ENCODE measurements at places on chromosomes 1 and 21.

DNA sequence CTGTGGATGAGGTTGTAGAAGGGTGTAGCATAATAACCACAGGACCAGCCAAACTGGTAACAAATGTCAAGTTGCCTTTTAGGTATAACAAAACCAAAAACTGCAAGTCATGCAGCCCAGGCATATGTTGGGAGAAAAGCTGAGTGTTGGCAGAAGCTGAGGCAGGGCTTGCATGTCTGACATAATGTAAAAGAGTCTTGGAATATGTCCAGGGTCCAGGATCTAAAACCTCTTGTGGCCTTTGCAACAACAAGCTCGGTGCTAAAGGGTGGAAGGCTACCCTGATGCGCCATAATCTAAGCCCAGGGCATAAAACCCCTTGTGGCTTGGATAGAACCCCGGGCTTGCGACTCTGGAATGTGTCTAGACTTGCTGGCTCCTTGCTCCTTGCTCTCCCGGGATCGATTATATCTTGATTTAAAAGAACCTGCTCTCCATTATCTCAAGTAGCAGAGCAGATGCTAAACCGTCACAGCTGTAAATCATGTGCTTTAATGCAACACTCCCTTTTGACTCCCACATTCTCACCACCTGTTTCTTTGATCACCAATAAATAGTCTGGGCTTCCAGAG, 26.5 kb upstream of the SLC35A3 start:
- DNase-seq, result no peak

DNA sequence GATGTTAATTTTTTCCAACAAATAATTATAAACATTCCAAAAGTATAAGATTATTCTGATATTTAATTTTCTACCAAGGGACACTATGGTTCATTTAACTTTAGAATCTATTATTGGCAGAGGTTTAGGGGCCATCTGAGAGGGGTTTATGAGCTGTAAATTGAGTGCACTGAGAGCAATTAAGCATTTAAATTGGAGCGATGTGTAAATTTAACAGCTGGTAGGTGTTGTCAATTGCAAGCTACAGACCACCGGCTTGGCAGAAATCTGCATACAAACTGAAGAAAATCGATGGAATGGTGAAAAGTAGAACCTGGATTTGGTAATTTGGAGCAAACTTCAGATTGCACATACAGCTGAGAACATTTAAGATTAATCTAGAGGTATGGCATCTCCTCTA, 55.8 kb upstream of the MTF2 start:
- DNase-seq, result no peak

GRCh38 chr1:226921504-226921903, 18.6 kb upstream of the COQ8A start:
- no peak for DNase-seq

DNA sequence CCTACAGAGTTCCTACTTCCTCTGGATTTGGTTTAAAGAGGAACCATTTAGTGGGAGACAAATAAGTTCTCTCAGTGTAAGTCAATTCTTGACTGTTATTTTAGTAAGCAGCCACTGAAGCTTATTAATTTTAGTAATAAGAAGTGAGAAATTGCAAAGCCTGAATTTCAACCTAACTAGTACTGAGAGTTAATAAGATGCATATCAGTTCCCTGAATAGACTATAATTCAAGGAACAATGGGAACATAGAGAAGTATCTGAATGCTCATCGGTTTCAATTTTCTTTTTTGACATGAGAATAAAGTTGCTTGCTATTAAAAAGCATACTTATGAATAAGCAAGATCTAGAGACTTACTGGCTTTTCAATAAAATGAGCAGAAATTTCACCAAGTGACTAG, 8.0 kb upstream of the PPT1 start:
- DNase-seq, result no peak

DNA sequence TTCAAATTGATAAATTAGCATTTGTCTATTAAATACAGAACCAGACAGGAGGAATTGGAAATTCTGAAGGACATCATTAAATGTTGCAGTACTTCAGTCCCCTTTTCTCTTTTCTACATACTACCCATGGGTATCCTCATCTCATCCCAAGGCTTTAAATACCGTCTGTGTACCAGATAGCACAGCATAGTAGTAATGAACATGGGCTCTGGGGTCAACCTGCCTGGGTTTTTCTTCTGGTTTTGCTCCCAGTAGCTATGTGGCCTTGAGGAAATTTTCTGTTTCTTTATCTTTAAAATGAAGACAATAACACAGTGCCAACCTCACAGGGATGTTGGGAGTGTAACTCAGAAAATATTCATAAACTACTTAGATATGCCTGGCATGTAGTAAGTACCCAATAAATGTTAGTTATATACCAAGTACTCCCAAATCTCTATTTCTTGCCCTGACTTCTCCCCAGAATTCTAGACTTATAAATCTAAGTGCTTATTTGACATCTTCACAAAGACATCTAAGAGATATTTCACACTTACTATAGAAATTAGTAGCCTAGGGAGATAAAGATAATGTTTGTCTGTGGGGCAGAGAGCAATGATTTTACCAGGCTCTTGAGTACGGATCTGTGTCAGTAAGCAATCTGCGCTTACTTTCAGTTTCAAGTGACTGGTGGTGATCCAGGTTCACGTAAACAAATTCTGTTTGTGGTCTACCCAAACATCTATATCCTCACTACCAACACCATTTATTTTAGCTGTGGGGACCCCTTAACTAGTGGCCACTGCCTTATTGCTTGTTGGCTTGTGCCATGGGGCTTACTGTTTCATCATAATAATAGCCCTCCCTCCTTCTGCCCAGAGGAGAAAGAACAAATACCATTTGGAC, 37.3 kb downstream of the VANGL2 start:
- DNase-seq, result no peak

DNA sequence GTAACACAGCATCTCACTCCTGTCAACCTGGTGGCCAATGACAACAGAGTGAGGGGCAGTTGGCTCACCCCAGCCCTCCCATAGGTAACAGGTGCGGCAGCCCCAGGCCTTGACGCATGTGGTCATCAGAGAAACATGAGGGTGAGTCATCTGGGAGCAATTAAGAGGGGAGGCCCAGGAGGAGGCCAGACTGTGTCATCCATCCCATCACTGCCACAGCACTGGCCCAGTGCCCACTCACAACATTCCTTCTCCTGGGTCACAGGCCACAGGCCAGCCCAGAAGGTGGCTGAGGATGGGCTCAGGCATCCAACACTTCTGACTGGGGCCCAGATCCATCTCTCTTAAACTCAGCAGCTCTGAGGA, 17.1 kb downstream of the TEX35 start:
- DNase-seq, result no peak

GRCh38 chr1:35506960-35507912, 50.0 kb downstream of the KIAA0319L start:
- no peak for DNase-seq

- no peak for DNase-seq
Measured at GRCh38 chr1:85049735-85050166, 1.5 kb upstream of the MCOLN3 start.

DNA sequence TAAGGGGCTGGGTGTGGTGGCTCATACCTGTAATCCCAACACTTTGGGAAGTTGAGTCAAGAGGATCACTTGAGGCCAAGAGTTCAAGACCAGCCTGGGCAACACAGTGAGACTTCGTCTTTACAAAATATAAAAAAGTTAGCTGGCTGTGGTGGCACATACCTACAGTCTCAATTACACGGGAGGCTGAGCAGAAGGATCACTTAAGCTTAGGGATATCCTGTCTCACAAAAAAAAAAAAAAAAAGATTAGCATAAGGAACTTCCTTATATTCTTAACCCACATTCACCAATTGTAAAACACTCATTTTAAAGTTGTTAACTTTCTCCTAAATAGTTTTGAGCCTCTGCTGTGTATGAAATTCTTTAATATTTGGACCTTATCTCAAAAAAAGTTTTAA, 53.1 kb downstream of the ABCD3 start:
- no peak for DNase-seq

GRCh38 chr1:28114844-28115243, 26.4 kb upstream of the EYA3 start:
- no peak for DNase-seq

DNA sequence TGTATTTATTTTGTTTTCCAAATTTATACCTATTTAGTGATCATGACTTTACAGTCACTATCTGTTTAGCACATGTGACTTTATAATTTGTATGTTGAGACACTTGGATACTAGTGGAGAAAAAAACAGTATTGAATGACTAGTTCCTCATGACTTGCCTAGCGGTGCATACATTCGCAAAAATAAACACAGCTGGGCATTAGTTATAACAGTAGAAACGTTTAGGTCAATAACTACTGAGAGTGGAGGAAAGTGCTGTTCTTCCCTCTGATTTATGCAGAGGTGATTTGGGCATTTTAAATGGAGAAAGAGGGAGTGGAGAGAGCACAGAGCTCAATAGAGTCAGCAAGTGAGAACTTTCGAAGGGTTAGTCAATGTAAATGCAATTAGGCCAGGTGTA, 1679.0 kb upstream of the B3GALT2 start:
- no peak for DNase-seq

DNA sequence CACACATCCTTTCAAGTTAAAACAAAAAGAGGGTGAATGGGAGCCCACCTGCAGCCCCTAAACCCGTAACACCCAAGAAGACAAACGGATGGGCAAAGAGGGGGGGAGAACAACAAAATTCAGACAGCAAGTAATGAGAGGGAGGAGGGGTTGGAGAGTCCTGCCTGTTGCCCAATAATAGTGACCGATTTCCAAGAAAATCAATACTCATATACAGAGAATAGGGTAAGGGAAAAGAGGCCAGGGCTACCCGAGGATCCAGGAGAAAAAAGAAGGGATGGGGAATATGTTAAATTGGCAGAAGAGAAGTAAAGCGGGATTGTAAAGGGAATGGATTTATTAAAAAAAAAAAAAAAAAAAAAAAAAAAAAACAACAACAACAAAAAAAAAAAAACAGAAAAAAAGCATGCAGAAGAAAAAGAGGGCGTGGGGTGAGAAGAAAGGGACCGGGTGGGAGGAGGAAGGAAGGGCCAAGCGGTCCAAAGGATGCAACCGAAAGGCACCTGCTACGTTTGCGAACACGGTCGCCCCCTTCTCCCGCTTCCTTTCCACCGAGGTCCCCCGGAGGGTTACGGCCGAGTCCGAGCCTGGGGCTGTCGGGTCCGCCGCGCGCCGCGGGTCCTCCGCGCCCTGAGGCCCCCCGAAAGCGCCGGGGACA, 930 bp downstream of the SLC30A10 start:
- DNase-seq, result no peak

DNA sequence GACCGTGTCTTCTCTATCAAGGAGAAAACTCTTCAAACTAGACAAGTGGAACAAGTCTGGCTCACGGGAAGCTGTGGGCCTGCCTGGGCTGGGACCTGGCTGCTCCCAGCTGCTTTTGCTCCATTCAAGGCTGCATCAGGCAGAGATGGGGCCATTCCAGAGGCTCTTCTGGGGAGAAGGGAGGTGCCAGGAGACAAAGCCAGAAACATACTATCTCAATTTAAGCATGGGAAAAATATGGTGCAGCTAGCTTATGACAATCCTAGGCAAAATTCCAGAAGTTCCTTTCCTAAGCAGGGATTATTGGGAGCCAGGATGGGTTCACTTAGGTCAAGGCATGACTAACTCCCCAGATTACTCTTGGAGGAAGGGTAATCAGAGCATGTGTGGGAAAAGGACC, 90.8 kb upstream of the SLC2A1 start:
- DNase-seq, result no peak

DNA sequence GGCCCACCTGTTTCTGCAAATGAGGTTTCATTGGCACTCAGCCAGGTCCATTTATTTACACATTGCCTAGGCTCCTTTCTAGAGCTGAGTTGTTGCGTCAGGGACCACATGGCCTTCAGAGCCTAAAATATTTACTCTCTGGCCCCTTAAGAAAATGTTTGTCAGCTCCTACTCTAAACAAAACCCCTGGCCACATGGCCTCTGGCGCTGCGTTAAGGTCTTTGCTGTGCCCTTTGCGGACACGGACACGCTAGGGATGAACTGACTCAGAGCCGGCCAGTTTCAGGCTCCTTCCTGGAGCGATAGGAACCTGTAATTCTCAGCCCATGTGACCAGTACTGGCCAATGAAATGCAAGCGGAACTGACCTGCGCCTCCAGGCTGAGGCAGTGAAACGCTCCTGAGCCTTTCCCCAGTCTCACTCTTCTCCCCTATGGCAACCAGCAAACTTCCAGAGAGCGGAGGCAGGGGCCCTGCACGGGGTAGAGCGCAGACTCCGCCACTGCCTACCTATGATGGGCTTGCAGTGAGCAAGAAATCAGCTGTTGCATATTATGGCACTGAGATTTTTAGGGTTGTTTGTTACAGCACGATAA, 160.3 kb downstream of the ETS2 start:
- no peak for DNase-seq

DNA sequence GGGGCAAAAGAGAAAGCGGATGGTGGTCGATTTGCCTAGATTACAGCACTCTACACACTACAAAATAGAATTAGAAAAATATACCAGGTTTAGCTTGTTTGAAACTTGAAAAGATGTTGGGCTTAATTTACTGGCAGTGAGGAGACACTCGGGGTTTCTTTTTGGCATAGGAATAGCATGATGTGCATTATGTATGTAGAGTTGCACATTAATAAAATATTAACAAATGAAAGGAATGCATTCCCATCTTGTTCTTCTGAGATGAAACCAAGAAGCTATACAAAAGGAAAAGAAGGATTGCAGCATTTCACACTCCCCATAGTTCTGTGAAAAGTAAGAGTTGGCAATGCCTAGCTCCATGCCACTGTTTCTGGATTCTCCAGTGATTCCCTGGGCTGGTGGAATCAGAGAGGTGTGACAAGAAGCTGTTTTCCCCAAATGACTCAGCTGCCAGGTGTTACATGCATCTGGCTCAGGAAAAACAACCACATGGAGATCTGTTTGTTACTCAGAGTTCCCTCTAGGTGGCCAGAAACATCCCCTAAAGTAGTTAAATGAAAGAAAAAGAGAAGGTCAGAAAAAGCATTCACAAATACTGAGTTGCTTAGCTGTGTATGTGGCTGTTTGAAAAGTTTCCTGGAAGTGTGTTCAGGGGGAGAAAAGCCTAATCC, 115.6 kb downstream of the UCK2 start:
- DNase-seq, result no peak

GRCh38 chr1:200075938-200076546, 48.5 kb downstream of the NR5A2 start:
- DNase-seq, result no peak

DNA sequence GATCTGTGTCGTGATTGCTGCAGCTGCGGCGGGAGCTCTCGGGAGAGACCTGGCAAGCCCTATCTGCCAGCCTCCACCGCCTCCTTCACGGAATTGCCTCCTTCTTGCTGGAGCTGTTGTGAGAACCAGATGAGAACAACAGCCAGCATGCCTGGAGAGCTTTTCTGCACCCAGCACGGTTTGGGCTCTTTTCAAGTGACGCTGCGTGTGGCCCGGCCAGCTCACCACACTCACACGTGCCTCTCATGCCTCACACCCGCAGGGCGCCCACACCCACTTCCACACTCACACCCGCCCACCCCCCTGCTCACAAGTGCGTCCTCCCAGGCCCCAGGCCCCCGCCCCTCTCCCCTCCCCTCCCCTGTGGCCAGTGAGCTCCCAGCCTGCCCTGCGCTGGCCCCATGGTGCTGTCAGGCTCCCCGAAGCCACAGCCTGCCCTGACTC, 135.7 kb upstream of the RUNX3 start:
- peak; percentile 29 for DNase-seq

- no peak for DNase-seq
Measured at GRCh38 chr1:213934649-213935048, 53.1 kb upstream of the PROX1 start.

Measured in stimulated activated CD8-positive, alpha-beta memory T cell treated with anti-CD3 and anti-CD28 coated beads, Interleukin-15, amount 100 ng/mL, for 4 hours (primary cell).